Hepatocyte (in vitro differentiated cells): ENCODE measurements at places on chromosomes 4 and X.

GRCh38 chr4:124790471-124790870 lies 77.9 kb upstream of the ANKRD50 start:
- no peak for DNase-seq

- DNase-seq, result no peak
Measured at GRCh38 chr4:105196523-105197145, 50.0 kb downstream of the TET2 start.

GRCh38 chrX:136021160-136021559 lies 35.9 kb downstream of the SLC9A6 start:
- no peak for DNase-seq

GRCh38 chr4:142861351-142861750 lies 15.2 kb upstream of the INPP4B start:
- DNase-seq, result no peak

- DNase-seq, result peak; percentile 28
Measured at GRCh38 chr4:40736910-40737309, 12.8 kb upstream of the NSUN7 start.

DNA sequence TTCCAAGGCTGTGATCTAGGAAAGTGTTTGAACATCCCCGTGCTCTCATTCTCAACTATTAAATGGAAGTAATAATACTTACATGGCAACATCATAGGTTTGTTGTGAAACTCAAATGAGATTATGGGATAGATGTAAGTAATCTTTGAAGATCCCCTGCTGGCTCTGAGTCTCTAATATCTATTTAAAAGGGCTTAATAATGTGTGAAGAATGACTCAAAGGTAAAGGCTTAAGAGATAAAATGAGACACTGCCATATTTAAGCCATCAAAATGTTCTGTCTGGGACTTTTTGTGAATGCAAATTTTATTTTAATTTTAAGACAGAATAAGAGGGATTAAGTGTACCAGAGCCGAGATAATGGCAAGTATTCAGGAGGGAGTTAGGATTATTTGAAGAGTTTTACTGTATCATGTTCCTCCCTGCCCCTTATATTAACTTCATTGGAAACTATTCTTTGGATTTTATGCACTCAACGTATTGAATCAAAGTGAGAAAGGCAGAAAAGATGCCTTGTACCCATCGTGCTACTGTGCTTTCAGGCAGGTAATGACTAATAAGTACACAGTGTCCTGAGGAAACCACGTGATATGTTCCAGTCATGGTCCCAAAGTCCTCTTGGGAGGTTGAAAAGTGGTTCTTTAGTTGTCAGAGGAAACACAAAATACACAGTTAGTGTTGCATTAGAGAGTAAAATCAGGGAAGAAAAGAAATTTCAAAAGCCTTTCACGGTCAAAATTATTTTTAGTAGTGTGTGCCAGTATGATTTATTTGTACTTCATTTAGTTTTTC lies 192.4 kb downstream of the RBM46 start:
- peak; percentile 62 for DNase-seq

DNA sequence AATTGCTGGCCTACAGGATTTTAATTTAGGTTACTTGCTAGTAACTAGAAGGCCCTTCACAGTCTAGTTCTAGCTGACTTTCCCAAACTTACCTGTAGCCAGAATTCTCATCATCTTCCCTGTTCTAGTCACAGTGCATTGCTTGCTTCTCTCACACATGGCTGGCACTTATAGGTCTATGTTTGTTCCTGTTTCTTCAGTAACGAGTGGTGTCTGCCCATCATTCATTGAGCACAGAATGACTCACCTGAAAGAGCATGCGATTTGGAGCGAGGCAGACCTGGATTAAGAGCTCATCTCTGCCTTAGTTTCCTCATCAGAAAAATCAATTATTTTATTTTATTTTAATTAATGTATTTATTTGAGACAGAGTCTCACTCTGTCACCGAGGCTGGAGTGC lies 201.7 kb upstream of the ANK2 start:
- no peak for DNase-seq

- no peak for DNase-seq
Measured at GRCh38 chr4:114193624-114194399, 214.4 kb upstream of the ARSJ start.

DNA sequence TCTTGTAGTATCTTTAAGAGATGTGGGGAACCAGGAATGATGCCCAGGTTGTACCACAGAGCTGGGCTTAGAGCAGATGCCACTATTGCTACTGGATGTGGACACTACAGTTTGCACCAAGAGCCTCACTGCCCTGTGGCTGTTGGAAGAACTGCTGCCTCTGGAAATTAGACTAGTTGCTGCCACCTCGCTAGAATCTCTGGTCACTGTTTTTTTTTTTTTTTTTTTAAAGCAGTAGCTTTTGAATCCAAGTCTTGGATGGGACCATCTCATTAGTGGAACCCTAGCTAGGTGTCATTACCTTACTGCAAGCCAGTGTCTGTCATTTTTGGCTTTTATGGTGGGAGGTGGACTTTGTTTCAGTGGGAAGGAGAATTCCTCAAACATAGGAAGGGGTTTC lies 105.5 kb downstream of the ARHGAP10 start:
- DNase-seq, result no peak

- no peak for DNase-seq
Measured at GRCh38 chr4:72842323-72842722, 227.2 kb downstream of the COX18 start.

DNA sequence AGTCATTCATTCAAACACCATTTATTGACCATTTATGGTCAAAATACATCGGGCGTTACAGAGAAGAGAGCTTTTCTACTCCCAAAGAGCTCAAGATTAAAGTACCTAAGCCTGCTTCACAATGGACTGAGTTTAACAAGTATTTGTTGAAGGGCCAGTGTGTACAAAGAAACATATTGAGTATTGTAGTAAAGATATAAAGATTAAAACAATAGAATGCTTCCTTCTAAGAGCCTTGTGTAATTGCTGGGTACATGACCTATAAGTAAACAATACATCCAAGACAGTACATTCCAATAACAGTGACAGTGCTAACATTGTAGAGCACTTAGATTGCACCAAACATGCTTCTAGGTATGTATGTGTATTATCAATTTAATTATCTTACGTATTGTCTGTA lies 695.5 kb downstream of the PCDH7 start:
- no peak for DNase-seq

- no peak for DNase-seq
Measured at GRCh38 chr4:139675651-139676050, 10.0 kb downstream of the MGST2 start.

DNA sequence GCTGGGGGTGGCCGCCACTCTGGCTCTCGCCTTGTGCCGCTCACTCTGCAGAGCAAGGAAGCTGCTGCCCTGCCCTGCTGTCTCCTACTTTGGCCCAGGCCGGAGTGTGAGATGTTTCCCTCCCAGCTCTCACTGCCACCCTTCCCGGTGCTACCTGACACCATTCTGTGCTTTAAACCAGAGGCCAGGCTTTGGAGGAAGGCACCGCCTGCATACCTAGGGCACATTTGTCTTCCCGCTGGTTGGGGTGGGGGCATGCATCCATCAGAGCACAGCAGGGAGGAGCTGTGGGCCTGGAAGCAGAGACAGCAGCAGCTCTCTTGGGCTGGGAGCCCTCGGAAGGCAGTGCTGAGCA lies 96.9 kb upstream of the PSAPL1 start:
- DNase-seq, result no peak

DNA sequence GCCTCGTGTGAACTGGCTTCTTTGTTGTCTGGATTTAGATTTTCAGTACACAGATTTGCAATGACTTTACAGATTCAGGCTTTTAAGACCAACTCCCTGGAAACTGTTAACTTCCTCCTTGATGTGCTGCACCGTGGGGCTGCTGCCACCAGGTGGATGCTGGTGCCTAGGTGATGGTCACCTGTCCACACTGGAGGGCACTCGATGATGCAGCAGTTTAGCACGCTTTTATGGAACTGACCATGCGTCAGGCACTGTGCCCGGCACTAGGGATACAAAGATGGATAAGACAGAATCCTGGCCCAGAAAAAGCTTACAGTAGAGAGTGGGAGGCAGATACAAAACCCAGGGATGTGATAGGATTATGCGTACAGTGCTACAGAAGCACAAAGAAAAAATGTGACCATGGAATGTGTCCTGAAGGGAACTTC lies 180.7 kb downstream of the CEP135 start:
- peak; percentile 63 for DNase-seq

DNA sequence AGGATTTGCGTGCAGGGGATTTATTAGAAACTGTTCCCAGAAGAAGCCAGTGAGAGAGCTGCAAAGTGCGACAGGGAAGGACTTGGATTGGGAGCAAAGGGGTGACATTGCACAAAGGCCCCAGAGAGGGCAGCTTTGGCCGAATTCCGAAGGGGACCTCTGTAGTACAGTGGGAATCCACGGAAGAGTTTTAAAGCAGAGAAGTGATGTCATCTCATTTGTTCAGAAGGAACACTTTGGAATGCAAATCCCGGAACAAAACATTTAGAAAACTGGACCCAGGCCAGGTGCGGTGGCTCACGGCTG lies 71.7 kb downstream of the FAM184B start:
- DNase-seq, result no peak

GRCh38 chrX:112627206-112627605 lies 52.5 kb downstream of the LHFPL1 start:
- no peak for DNase-seq

GRCh38 chr4:168199260-168199957 lies 107.1 kb downstream of the ANXA10 start:
- DNase-seq, result no peak

GRCh38 chrX:149540131-149540620 lies 636 bp upstream of the EOLA1 start:
- DNase-seq, result peak; percentile 96

- peak; percentile 68 for DNase-seq
Measured at GRCh38 chrX:41085878-41086626, 807 bp downstream of the USP9X start.

- DNase-seq, result peak; percentile 68
Measured at GRCh38 chrX:40096395-40097091, 1.2 kb downstream of the BCOR start.
